ENCODE measurements at places on chromosomes 6 and 20.

DNA sequence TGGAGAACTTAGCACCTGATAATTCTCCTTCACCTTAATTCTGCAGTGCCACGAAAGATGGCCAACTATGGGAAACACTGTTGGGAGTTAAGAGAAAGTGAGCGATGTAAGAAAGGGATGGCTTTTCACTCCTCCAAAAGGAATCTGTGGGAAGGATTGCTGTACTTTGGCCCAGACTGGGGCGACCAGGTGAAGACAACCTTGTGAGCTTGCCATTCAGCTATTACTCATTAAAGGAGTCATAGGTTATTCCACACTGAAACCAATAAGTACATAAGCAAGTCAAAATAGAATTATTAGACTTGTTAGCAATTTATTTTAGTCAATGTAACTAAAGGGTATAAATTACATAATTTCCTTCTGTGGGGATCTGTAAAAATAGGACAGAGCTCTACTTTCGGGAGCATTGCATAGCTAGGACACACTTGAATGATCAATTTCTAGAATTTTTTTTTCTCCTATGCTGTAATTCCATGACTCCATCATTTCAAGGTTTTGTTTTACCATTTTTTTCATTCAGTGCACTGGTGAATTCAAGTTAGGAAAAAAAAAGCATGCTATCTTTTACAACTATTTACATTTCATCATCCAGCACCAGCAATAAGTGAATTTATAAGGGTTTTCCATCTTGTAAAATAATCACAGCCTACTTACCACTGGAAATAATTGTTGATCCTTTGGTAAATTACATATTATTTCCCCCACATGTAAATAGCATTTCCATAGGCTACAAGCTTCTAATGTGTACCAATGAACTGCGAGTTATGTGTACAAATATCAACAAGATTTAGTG is 231.7 kb downstream of the SIM1 start:
- H3K4me1 ChIP-seq = peaks cover 5% of the 10 kb centered on the region

- H3K36me3 ChIP-seq = no peaks in the 10 kb centered on the region
- H3K27ac ChIP-seq = no peak overlapping the region
- H3K4me3 ChIP-seq = no peak overlapping the region
Measured at GRCh38 chr6:7868926-7869325, 41.7 kb downstream of the TXNDC5 start.

DNA sequence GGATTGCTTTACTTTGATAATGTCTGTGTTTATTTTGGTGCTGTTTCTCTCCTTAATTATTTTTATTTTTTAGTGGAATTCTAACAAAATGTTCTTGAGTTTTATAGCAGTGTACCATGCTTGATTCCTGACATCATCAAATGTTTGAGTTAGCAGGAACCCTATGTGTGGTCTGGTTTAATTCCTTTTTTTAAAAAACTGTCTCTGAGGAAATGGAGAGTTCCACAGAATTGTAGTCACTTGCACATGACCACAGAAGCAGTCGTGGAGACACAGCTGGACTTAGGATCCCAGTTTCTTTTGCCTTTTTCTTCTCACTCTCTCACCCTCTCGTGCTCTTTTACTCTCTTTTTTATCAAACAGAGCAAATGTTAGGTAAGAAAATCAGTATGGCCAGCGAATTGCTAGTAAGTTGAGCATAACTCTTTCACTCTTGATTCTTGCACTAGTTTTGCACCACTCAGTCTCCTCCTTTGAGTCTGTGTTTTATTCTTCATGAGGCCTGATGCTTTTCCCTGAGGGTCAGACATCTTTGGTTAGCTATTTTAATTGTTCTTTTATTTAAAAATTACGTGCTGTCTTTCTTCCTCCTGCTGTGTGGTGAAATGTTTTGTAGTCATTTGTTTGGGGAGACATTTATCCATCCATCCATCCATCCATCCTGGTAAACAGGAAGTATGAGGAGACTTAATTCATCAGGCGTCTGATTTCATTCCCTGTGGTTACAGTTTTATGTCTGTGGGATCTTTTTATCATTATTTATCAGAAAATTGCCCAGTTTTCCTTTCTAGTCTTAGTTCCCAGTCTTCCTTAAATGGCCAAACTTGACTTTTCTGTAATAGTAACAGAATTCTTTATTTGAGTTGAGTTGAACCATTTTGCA is 83.0 kb downstream of the SCAF8 start:
- peaks cover 59% of the 10 kb centered on the region for H3K36me3 ChIP-seq
- H3K4me3 ChIP-seq = no peak overlapping the region
- H3K27ac ChIP-seq = no peak overlapping the region
- H3K4me1 ChIP-seq = no peaks in the 10 kb centered on the region
- H3K27me3 ChIP-seq = no peaks in the 10 kb centered on the region

- H3K27me3 ChIP-seq = peaks cover 30% of the 10 kb centered on the region
- peak overlapping the region; percentile 50 for H3K4me3 ChIP-seq
- H3K36me3 ChIP-seq = peaks cover 22% of the 10 kb centered on the region
Measured at GRCh38 chr6:90297115-90297866, 648 bp upstream of the BACH2 start.

- peaks cover 4% of the 10 kb centered on the region for H3K4me1 ChIP-seq
- no peaks in the 10 kb centered on the region for H3K36me3 ChIP-seq
- H3K27me3 ChIP-seq = no peaks in the 10 kb centered on the region
- DNase-seq = no peak
- H3K4me3 ChIP-seq = no peak overlapping the region
Measured at GRCh38 chr6:154494592-154495311, 15.7 kb downstream of the CNKSR3 start.

DNA sequence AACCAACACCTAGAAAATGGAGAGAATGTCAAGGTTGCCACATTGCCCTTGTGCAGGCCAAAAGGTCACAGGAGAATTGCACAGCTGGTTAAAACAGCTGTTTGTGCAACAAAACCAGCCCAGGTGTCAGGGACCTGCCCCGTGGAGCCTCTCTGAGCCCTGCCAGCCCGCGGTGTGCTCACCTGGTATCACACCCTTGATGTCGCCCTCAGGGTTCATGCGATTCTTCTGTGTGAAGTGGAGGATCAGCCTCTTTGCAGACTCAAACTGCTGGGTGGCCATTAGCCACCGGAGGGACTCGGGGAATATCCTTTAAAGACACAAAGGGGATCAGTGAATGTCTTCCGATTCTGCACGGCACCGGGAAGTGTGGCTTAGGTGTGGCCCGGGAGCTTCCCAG is 39.2 kb downstream of the PSMG4 start:
- H3K4me3 ChIP-seq = no peak overlapping the region
- no peaks in the 10 kb centered on the region for H3K36me3 ChIP-seq
- DNase-seq = no peak

DNA sequence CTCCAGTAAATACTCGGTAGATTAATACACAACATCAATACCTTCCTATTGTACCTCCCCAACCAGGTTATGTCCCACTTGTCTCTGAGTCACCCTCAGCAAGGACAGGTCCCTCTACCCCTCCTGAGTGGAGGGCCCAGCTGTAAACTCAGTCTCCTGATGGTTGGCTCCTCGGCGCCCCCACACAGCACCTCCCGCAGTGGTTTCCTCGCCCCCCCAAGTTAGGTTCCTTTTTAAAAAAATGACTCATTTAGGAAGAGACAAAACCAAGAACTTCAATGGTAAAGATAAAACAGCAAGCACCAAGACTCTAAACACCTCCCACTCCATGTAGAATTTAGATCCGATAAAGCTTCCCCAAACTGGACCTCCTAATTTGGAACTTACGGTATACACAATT is 83.5 kb downstream of the TRERF1 start:
- H3K27me3 ChIP-seq = no peaks in the 10 kb centered on the region
- peaks cover 30% of the 10 kb centered on the region for H3K36me3 ChIP-seq
- peak; percentile 83 for DNase-seq

GRCh38 chr20:47960769-47961541 is 175.7 kb upstream of the SULF2 start:
- no peaks in the 10 kb centered on the region for H3K4me1 ChIP-seq
- no peak overlapping the region for H3K27ac ChIP-seq
- H3K4me3 ChIP-seq = no peak overlapping the region
- no peaks in the 10 kb centered on the region for H3K36me3 ChIP-seq
- no peaks in the 10 kb centered on the region for H3K27me3 ChIP-seq

- peaks cover 2% of the 10 kb centered on the region for H3K27me3 ChIP-seq
- no peaks in the 10 kb centered on the region for H3K4me1 ChIP-seq
- H3K4me3 ChIP-seq = no peak overlapping the region
- no peak for DNase-seq
- no peaks in the 10 kb centered on the region for H3K36me3 ChIP-seq
Measured at GRCh38 chr6:14919038-14919670, 326.7 kb upstream of the JARID2 start.

DNA sequence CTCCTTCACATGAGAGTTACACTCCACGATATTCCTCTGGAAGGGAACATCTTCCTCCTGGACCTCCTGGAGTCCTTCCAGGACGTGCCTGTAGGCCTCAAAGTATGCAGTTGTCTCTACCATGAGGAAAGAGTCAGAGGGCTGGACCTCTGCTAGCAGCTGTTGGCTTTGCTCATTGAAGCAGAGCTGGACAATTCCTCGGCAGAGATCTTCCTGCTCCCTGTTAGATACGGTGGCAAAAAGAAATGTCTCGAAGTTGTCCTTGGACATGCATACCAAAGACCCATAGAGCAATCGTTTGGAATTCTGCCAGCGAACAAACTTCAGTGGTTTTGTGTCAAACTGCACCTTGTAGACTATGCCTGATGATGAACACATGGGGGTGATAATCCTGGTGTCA is 7.7 kb downstream of the ZNFX1 start:
- peak overlapping the region; percentile 78 for H3K4me3 ChIP-seq
- no peak for DNase-seq
- H3K4me1 ChIP-seq = peaks cover 64% of the 10 kb centered on the region
- peaks cover 78% of the 10 kb centered on the region for H3K36me3 ChIP-seq
- no peaks in the 10 kb centered on the region for H3K27me3 ChIP-seq

DNA sequence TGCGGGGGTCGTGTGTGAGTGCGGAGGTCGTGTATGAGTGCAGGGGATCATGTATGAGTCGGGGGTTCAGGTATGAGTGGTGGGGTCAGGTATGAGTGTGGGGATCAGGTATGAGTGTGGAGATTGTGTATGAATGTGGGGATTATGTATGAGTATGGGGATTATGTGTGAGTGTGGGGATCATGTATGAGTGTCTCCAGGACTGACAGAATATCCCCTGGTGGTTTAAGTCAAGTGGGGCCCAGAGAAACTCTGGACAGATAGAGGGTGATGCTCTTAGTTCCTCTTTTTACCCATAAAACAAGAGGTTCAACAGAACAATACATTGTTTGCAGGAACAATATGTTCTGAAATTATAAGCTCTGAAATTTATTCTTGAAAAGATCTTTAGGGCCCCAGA is 131.9 kb downstream of the UST start:
- no peaks in the 10 kb centered on the region for H3K36me3 ChIP-seq
- H3K27me3 ChIP-seq = no peaks in the 10 kb centered on the region
- no peak for DNase-seq
- no peaks in the 10 kb centered on the region for H3K4me1 ChIP-seq
- H3K27ac ChIP-seq = no peak overlapping the region

GRCh38 chr6:78909391-78909790 is 42.0 kb downstream of the IRAK1BP1 start:
- no peak for DNase-seq
- H3K4me3 ChIP-seq = no peak overlapping the region
- H3K27me3 ChIP-seq = peaks cover 19% of the 10 kb centered on the region

DNA sequence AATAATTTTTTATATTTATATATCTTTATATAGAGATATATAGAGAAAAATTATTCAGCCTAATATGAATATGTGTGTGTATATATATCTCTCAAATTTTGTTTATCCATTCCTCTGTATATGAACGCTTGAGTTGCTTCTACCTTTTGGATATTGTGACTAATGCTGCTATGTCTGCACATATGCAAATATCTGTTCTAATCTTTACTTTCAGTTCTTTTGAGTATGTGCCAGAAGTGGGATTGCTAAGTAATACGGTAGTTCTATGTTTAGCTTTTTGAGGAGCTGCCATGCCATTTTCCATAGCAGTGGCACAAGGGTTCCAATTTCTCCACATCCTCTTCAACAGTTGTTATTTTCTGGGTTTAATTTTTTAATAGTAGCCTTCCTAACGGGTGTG is 72.8 kb upstream of the CEP85L start:
- no peaks in the 10 kb centered on the region for H3K36me3 ChIP-seq
- peak overlapping the region; percentile 36 for H3K4me3 ChIP-seq
- peaks cover 51% of the 10 kb centered on the region for H3K4me1 ChIP-seq
- DNase-seq = no peak
- H3K27me3 ChIP-seq = no peaks in the 10 kb centered on the region

- H3K4me1 ChIP-seq = no peaks in the 10 kb centered on the region
- no peaks in the 10 kb centered on the region for H3K36me3 ChIP-seq
- peaks cover 13% of the 10 kb centered on the region for H3K27me3 ChIP-seq
- no peak overlapping the region for H3K4me3 ChIP-seq
- no peak overlapping the region for H3K27ac ChIP-seq
- no peak for DNase-seq
Measured at GRCh38 chr6:75449630-75450206, 43.9 kb downstream of the FILIP1 start.

GRCh38 chr20:2206957-2207769 is 88.6 kb upstream of the TGM3 start:
- peak overlapping the region; percentile 81 for H3K4me3 ChIP-seq
- peak; percentile 88 for DNase-seq
- H3K27ac ChIP-seq = peak overlapping the region; percentile 83
- H3K4me1 ChIP-seq = peaks cover 5% of the 10 kb centered on the region
- H3K27me3 ChIP-seq = peaks cover 18% of the 10 kb centered on the region
- H3K36me3 ChIP-seq = no peaks in the 10 kb centered on the region

DNA sequence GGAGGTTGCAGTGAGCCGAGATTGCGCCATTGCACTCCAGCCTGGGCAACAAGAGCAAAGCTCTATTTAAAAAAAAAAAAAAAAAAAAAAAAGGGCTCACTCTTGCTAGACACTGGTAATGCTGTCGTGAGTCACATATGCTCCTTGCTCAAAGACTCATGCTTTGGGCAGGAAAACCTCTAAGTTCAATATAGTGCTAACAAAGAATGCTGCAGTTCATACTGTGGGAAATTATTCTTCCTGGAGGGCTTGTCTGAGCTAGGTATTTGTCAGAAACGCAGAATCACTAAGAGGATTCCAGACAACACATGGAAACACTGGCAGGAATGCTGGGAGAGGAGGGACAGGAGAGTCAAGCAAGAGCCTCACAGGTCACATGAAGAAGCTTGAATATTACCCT is 2.3 kb upstream of the LYRM2 start:
- no peak for DNase-seq
- H3K4me3 ChIP-seq = no peak overlapping the region
- H3K4me1 ChIP-seq = peaks cover 24% of the 10 kb centered on the region
- H3K27ac ChIP-seq = no peak overlapping the region

DNA sequence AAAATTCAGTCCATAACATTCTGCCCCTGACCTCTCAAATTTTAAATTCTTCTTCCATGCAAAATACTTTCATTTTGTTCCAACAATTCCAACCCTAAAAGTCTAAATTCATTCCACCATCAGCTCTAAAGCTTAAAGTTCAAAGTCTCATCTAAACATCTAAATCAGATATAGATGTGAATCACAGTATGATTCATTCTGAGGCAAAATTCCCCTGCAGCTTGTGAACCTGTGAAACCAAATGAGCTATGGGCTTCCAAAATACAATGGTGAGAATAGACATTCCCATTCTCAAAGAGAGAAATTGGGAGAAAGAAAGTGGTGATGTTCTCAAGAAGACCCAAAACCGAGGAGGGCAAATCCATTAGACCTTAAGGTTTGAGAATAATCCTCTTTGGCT is 309.8 kb downstream of the HIVEP2 start:
- H3K4me1 ChIP-seq = peaks cover 5% of the 10 kb centered on the region
- H3K36me3 ChIP-seq = no peaks in the 10 kb centered on the region
- no peak for DNase-seq
- H3K27ac ChIP-seq = no peak overlapping the region
- H3K27me3 ChIP-seq = no peaks in the 10 kb centered on the region

GRCh38 chr6:28673417-28673786 is 147.7 kb downstream of the GPX5 start:
- no peak overlapping the region for H3K27ac ChIP-seq
- H3K27me3 ChIP-seq = peaks cover 44% of the 10 kb centered on the region
- no peak for DNase-seq
- H3K36me3 ChIP-seq = no peaks in the 10 kb centered on the region
- H3K4me1 ChIP-seq = peaks cover 13% of the 10 kb centered on the region
